Stimulated activated CD8-positive, alpha-beta memory T cell treated with anti-CD3 and anti-CD28 coated beads, Interleukin-2, amount 100 ng/mL, for 48 hours (primary cell): ENCODE measurements at places on chromosomes 11 and 22.

DNA sequence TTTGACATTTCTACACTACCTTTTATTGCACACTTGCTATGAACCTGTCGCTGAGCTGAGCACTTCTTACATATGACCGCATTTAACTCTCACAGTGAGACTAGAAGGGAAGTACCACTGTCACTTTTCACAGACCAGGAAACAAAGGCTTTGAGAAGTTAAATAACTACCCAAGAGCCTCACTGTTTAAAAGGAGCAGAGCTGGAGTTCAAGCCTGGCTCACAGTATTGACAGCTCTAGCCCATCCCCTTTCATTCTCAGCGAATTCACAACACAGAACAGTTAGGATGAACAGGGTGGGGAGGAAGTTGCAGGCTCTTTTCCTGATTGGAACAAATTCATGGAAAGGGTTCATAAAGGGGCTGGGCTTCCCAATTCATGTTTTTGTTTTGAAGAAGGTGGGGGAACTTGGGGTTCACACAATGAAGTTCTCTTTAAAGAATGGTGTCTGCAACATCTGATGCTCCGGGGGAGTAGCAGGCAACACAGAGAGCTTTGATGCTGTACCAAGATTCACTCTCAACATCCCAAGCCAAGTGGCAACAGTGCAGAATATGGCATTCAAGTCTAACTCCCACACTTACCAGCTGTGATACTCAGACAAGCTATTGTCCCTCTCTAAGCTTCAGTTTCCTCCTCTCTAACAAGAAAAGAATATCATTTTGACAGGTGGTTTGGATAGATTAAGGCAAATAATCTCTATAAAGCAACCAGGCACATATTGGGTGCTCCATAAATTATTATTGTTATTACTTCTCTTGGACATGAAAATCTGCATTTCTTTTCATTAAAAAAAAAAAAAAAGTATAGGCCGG lies 17.2 kb downstream of the SCGB1A1 start:
- no peak for DNase-seq

DNA sequence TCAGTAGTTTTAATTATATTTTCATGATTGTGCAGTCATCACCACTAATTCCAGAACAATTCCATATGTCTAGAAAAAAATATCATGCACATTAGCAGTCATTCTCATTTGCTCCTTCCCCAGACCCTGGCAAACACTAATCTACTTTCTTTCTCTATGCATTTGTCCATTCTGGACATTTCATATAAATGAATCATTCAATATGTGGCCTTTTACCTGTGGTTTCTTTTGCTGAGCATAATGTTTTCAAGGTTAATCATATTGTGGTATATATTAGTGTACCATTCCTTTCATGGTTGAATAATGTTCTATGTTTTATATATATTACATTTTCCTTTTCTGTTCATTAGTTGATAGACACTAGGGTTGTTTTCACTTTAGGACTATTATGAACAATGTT lies 811.1 kb upstream of the RAG2 start:
- no peak for DNase-seq

DNA sequence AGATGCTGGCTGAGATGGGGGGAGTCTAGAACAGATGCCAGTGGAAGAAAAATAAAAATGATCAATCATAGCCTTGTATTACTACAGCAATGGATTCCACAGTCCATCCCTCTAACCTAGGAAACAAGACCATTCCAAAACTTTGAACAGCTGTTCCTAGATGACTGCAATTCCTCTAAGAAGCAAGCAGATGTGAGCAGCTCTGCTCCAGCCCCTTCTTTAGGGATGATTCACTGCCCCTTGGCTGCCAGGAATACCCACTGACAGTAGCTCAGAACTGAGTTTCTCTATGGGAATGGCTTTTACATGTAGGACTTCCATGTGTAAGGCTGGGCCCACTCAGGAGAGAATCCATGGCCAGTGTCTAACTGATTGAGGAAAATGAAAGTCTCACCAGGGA lies 943.9 kb downstream of the OPCML start:
- DNase-seq = no peak

- no peak for DNase-seq
These were observed 517.3 kb downstream of the BRD1 start for GRCh38 chr22:49310354-49310753.

DNA sequence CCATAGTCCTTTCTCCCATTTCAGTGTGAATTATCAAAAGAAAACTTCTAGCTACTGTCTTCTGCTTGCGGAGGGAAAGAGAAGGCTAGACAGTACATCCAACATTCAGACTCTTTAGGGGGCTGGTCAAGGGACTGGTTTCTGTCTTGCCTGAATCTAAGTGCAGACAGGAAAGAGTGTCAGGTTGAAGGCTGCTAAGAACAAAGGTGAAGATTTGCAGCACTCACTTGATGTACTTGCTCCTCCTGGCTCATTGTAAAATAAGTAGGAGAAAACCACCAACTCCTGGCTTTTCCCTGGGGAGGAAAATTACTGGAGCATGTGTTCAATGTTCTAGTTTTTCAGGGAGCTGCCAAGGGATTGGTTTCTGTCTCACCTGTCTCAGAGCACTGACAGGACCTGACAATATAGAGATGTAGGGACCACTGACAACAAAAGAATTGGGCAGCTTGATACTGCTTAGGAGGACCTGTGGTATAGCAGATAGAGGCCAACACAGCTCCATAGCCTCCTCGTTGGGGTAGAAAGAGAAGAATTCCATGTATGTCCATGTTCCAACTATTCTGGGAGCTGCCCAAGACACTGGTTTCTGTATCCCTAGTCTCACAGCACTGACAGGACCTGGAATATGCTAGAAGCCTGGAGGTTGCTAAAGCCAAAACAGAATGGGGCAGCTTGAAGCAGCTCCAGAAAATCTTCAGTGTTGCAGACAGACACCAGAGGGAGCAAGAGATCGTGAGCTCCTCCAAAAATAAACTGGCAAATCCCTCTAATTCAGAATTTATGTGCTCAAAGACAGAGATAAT lies 39.7 kb upstream of the MMP12 start:
- no peak for DNase-seq

- DNase-seq = no peak
These were observed 2.0 kb upstream of the NLRX1 start for GRCh38 chr11:119166368-119167076.

DNA sequence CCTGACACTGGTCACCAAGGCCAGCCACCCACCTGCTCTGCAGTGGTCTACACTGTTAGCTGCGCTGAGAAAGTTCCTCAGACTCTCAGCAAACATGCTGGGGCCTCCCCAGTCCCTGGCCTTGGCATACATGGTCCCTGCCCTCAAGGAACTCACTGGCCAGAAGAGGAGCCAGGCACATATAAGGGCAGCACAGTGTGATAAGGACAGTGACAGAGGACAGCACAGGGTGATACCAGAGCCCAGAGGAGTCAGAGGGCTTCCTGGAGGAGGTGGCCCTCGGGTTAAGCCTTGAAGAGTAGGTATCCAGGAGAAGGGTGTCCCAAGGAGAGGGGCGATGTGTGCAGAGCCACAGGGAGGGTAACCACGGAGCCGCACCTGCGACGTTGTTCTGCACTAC lies 624 bp downstream of the ART1 start:
- DNase-seq = no peak

DNA sequence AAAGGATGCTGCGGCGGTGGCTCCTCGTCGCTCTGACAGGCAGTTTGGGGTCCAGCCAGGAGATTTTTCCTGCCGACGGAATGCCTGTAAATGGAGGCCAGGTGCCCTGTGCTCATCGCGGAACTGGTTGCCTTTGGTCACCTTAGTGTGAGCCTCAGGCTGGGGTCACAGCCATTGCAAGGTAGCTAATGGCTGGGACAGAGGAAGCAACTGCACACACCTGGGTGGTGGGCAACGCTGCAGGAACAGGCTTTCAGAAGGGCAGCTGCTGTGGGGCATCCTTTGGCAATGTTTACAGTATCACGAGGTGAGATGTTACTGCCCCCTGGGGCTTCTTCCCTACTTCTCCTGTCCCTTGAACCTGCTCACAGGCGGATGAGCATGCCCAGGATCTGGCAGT lies 205.5 kb downstream of the GRIK4 start:
- DNase-seq = no peak
